ENCODE measurements at places on chromosomes 2 and 18. TPM values are rescaled to one million over a fixed set of nuclear protein-coding genes. Genes with fewer than 3 reads are reported as not detected.

DNA sequence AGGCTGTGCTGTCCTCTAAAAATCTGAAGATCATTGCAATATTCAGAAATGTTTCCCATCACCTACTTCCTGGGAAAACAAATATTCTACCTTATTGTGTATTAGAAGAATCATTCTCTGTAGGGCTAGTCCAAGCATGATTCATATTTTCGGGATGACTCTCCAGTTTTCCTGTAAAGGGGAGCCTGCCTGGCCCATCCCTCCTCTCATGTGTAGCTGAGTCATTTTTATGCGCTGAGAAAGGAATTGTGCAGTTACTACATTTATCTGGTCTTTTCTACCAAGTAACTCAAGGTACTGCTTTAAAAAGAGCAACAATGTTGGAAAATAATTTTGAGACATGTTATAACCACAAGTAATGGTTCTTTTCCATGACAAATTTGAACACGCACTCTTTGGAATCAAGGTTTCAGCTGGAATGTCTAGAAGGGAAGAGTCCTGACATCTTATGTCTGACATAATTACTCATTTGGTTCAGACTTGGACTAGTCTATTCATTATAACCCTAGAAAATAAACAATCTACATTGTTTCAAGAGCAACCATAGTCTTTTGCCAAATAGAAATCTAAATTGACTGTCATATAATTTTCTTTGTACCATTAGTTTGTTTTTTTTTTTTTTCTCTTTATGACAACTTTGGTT lies 6.6 kb downstream of the DSG3 start:
- no peak for DNase-seq

DNA sequence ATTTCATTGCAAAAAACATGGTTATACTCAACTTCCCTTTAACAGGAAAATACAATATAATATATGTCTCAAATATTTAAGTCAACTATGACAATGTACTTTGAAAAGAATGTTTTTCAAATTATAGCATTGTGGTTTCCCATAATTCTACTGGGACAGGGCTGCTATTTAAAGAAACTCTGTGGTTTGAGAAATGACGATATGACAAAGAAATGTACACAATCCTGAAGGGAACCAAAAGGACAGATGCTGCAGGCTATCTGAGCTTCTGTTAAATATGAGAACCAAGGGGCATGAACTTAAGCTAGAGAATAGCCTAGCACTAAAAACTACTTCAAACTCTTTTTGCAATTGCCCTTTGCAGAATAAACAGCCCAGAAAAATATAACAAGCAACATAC lies 415.9 kb downstream of the GRB14 start:
- DNase-seq = no peak

DNA sequence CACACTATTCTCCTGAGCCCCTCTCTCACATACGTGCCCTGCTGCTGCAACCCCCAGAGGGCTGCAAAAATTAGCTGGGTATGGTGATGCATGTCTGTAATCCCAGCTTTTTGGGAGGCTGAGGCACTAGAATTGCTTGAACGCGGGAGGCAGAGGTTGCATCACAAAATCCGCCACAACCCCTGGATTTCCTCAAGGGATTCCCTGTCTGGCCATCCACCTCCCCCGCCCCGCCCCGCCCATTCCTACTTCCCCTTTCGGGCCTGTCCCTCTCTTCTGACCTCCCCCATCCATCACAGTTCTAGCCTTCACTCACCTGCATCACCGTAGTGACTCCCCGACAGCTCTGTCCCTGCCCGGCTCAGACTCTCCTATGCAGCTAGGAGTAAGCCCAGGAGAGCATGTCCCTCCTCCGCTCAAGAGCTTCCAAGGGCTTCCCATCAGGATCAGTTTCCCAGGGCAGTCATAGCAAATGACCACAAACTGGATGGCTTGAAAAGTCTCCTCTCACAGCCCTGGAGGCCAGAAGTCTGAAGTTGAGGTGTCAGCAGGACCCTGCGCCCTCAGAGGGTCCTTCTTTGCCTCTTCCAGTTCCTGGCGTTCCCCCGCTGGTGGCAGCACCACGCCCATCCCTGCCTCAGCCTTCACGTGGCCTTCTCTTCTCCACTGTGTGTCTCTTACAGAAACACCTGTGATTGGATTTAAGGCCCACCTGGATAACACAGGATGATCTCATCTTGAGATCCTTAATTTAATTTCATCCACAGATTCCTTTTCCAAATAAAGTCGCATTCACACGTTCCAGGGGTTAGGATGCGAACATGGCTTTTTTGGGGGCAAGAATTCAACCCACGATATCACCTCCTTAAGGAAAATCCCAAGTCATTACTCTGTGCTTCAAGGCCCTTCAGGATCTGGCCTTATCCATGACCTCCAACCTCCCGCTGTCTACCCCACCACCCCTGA lies 58.5 kb downstream of the HS1BP3 start:
- DNase-seq = no peak

- no peak for DNase-seq
Observed at GRCh38 chr2:28390746-28391563, 1.7 kb upstream of the FOSL2 start.

- no peak for DNase-seq
Observed at GRCh38 chr2:170013802-170014551, 164.0 kb upstream of the MYO3B start.

DNA sequence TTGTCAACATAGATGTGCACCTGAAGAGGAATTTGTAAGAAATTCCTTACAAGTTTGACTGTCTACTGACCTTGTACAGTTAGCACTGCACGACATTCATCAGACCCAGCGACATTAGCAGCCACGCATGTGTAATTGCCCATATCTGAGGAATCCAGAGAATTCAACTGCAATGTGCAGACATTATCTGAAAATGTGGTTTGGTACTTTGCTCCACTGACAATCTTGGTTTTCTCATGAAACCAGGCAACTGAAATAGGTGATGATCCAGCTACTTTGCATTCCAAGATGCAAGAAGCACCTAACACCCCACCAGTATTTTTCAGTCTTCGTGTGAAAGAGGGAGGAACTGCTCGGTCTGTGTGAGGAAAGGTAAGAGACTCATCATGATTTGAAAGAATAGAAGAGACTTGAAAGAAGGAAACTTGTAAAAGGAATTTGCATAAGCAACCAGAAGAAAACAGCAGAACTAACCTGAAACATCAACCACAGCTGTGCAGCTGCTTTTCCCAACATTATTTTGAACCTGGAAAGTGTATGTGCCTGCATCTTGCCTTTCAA lies 83.4 kb downstream of the TTN start:
- no peak for DNase-seq

DNA sequence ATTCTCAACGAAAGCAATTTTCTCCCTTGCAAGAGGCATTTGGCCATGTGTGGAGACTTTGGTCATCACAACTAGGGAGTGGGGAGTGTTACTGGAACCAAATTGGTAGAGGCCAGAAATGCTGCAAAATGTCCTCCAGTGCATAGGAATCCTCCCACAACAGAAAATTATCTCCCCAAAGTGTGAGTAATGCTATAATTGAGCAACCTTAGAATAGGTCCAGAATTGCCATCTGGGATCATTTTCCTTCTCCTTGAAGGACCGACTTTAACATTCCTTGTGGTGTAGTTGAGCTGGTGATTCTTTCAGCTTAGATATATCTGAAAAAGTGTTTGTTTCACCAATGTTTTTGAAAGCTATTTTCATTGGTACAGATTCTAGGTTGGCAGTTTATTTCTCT lies 111.2 kb upstream of the SMIM21 start:
- DNase-seq = no peak

- DNase-seq = no peak
Observed at GRCh38 chr2:62934517-62934916, 116.1 kb upstream of the OTX1 start.

GRCh38 chr2:131156452-131157149 lies 51.5 kb downstream of the PLEKHB2 start:
- DNase-seq = no peak

- DNase-seq = no peak
Observed at GRCh38 chr2:120177001-120177621, 46.1 kb downstream of the TMEM185B start.

- DNase-seq = no peak
Observed at GRCh38 chr2:45184606-45185005, 175.4 kb upstream of the SIX2 start.

DNA sequence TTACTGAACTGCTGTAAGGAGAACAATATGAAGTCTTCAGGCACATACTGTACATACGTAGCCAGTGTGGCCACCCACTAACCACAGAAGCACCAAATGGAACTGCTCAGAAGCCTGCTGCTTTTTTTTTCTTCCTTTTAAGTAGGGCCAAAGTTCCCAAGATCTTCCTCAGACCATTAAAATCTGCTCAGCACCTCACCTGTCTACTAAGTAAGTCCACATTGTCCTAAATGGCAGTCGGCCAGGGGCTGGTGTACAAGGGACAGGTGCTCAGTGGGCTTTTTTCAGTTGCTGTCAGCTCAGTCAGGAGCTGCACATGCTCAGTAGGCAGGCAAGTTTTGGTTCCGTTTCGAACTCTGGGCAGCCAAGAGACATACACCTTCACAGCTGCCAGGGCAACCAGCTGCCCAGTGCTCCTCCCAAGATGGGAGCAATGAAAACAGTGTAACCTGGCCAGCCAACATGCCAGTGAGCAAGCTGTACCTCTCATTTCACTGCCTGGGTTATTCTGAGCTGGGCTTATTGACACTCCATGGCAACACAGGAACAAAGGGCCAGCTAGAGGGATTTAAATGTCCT lies 86.1 kb downstream of the ACVR1 start:
- DNase-seq = no peak

DNA sequence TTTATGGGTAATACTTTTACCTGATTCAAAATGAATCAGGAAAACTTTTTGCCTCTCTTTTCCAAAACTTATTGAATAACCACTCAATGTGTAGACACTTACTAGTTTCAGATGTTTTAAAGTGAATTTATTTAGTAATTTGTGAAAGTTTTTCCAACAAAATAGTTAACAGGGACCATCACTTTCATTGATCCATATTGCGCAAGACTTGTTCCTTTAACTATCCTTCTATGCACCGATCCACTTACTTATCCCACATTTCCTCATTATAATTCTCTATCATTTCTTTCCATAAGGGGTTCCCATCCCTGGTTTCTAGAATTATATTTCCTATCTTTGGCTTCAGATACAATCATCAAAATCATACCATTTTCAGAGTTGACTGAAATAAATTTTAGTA lies 48.3 kb downstream of the CDH19 start:
- DNase-seq = no peak

DNA sequence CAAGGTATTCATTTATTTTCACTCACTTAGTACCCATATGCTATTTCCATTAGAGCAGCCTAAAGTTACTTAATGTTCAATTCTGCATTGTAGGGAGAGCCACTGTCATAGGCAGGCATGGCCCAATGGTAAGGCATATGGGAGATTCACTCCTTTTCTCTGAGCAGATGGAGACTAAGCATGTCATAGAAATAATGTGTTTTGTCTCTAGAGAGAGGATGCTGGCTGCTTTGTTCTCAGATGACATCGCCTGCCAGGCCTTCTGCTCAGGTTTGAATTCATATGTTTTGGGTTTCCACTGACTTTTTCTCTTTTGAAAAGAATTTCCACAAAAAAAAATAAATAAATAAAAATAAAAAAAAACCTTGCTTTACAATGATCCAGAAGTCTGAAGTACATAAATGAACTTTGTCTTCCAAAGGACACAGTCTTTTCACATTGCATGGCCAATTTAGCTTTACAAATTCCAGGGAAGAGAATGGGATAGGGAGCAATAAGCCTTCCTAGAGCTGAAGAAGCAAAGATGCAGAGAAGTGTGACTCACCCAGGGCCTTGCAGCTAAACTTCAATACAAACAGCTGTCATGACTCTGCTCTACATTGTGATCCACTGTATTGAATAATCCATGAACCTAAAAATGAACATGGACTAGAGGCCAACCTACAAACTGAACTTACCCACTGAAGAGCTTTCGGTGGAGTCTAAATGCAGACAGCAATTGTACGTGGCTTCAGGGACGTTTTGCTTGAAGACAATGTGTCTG lies 422.5 kb downstream of the CMPK2 start:
- no peak for DNase-seq

DNA sequence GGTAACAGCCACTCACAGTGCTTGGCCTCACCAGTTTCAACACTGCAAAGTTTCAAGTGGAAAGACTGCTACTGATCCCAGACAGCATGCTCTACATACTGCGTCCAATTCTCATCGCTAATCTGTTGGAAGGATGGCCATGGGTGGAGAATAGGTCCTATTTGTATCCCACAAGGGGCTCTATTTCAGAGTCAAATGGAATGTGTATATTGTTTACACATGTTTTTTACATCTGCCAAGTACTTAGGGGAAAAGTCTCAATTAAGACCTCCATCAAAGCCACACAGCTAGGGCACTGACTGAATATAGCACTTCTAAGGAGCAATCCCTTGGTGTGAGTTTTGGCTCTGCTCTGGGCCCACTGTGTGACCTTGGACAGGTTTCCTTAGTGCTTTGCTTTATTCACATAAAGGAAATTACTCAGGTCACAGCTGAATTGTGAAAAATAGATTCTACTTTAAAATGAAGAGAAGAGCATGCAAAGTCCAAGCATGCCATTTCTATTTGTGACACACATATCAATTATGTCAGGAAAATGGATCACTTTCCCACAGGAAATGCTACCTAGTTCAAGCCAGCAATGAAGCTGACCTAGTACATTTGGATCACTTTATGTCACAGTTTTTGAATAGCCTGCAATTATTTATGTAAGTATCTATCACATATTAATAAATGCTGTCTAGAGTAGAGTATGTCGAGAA lies 112.9 kb upstream of the STK17B start:
- no peak for DNase-seq

DNA sequence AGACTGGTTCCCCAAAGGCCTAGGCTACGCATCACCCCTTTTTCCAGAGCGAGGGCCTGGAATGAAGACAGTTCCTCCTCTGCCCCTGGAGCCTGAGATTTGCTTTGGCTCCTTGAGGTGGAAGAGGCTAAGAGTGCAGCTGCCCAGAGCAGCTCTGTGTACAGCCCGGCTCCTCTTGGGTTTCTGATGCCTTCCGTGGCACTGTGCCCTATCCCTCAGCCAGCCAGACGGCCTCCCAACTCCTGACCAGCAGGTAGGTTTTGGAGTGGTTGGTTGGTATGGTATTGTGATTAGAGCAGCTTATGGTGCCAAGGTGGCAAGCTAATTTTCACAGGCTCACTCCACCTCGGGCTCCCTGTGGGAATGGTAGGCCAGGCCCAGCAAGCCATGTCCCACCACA lies 112.2 kb downstream of the TANC1 start:
- no peak for DNase-seq

- DNase-seq = no peak
Observed at GRCh38 chr2:143736904-143737303, 607.7 kb downstream of the ARHGAP15 start.

GRCh38 chr2:171004363-171004762 lies 75.3 kb downstream of the GORASP2 start:
- DNase-seq = no peak

- no peak for DNase-seq
Observed at GRCh38 chr2:173087793-173088496, 12.3 kb downstream of the MAP3K20 start.

Gene PROC
- 5.8 TPM for polyA plus RNA-seq

Gene LYG1
- 6.4 TPM for polyA plus RNA-seq

Gene INHBB
- polyA plus RNA-seq = not detected

Gene GKN1
- polyA plus RNA-seq = not detected

Gene ZNF804A
- 1.3 TPM for polyA plus RNA-seq

Gene DSC1
- polyA plus RNA-seq = 0.14 TPM
